ENCODE measurements at places on chromosomes 11 and 22.
A peak's percentile ranks its signal among the peaks of the same experiment; 100 is the strongest.

DNA sequence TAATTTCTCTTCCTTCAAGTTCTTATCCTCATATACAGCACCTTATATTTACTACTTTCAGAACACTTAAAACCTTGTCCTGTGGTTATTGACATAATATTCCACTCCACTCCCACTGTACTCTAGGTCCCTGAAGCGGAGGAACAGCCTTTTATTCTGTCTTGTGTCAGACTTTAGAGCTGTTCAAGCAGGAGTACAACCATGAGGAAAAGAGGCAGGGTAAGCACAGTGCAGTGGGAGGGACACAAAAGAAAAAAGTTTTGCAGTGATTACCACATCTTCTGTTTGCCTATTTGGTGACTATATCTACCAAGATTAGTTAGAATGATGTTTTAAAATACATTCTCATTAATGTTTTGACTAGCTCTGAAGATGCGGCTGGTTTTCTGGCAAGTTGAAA lies 122.0 kb upstream of the CEP126 start:
- DNase-seq = no peak

DNA sequence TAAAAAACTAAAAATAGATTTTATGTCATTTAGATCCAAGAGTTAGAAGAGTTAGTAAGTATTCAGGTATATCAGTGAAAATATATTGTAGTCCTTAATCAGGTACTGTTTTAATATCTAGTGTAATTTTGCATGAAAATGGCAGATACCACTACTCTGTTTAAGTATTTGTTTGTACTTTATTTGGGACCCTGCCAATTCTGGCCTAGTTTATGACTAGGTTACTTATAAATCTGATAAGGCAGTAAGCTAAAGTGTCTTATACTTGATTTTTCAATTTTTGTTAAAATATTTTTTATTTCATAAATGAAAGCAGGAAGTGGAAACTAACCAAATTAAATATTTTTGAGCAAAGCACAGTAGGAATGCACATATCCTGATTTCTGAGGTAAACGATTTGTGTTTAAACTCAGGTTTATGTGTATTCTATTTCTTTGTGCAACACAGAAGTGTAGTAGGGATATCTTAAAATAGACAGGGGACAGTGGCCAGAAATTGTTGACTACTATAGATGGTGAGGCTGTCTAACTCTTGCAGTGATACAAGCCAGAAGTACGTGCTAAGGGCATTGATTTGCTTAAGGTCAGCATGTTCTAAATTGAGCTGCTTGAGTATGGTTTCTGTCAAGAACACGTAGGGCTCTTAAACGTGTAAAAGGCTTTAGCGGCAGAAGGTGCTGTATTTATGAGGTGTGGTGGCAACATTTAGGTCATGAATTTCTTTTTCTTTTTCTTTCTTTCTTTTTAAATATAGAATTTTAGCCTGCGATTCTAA lies 34.0 kb downstream of the HIPK3 start:
- no peak for DNase-seq

DNA sequence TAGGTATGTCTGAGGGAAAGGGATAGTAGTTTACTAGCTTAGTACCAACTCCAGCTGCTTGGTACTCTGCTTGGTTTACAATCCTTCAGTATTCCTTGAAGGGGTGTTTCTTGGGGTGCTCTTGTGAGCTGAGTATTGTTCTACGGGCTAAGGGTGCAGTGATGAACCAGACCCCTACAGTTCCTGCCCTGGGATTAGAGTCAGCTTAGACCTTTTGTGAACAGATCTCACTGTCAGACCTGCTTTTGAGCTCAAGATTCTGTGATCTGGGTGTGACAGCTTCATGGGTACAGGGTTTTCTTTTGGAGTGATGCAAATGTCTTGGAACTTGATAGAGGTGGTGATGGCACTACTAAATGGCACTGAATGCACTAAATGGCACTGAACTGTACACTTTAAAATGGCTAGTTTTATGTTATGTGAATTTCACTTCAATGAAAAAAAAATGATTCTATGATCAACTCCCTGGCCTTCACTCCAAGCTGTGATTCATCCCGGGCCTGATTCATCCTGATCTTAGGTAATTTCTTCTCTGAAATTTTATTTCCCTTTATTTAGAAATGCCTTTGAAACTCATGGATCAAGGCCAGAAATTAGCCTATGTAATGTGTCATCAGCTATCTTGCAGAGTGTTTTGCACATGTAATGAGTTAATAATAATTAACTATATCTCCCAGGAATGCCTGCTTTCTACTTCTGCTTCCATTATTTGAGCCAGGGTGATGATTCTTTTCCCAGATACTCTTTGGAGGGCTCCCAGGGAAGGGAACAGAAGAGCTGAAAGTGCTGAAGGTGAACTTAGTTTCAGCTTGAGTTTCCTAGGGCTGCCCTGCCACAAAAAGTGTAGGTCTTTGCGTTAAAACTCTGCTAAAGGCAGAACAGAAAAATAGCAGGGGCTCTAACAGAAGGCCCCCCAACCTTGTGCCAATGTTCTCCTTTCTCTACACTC lies 87.9 kb downstream of the NCAM1 start:
- no peak for DNase-seq

GRCh38 chr11:36501236-36501635 lies 8.8 kb downstream of the TRAF6 start:
- no peak for DNase-seq

DNA sequence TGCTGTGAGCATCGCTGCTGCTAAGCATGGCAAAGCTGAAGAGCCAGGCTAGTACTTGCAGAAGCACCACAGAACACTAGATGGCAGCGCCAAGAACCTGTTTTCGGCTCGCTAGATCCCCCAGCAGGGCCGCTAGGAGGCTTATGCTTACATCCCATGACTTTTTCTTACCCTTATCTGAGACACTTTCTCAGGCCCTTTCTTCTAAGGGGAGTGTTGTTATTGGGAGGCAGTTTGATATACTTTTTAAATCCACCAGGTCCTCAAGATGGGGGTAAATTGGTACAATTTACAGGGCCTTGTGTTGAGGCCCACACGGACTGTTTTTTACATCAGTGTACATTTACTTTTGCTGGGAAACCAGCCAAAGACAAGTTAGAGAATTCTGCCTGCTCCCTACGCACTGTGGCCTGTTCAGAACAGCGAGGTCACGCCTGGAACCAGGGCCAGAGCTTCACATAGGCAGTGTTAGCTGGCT lies 4.0 kb downstream of the TRIM6 start:
- DNase-seq = peak; percentile 55

GRCh38 chr11:18061351-18061750 lies 15.3 kb upstream of the TPH1 start:
- no peak for DNase-seq

DNA sequence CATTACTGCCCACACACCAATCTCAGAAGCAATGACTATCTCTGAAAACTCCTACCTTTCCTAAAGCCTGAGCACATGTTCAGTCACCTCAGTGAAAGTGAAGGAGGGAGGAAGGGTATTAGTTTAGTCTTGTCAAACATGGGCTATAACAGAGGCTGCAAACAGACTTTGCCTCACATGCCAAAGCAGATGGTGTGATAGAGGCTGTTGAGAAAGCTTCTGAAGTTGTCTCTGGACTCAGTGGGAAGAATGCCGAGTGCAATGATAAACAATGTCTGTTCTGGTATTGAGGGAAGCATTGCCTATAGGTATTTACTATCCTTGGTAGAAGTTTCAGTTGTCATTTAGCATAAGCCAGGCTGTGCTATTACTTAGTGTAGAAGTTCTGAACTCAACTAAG lies 314.5 kb upstream of the CCDC90B start:
- DNase-seq = no peak

- no peak for DNase-seq
Measured at GRCh38 chr11:77199137-77199745, 71.2 kb downstream of the MYO7A start.

- no peak for DNase-seq
Measured at GRCh38 chr11:70522593-70523311, 124.4 kb downstream of the CTTN start.

- DNase-seq = no peak
Measured at GRCh38 chr11:12058425-12059115, 50.1 kb upstream of the DKK3 start.

- DNase-seq = no peak
Measured at GRCh38 chr11:128809128-128809527, 58.0 kb downstream of the KCNJ1 start.

DNA sequence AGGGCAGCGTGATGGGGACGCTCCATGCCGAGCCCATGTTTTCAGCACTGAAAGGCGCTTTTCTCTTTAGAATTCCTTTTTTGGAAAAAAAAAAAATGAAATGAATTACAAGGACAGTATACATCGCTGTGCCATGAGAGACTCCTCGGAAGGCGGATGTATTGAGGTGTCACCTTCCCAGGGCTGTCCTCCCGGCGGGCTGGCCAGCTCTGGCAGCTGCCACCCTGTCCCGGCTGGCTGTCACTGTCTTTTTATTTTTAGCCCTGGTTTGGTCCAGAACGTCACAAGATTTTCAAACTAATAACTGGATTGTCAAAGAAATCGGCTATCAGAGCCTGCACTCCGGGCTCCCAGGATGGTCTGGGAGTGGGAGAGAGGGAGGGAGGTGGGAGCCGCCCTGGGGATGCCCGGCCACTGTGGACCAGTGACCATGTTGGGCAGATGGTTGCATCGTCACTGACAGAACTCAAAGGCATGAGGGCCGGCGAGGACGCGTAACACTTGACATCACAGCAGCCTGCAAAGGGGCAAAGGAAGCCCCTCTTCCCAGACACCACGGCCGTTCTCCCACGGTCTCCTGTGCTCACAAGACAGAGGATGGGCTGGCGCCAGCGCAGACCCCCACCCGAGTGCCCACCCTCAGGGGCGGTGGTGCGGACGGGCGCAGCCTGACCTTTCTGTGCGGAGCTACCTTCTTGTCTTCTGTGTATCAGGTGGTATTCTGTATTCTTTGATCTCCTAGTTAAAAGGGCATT lies 392.9 kb downstream of the TBC1D22A start:
- no peak for DNase-seq

- DNase-seq = no peak
Measured at GRCh38 chr11:131302836-131303235, 67.6 kb upstream of the NTM start.

DNA sequence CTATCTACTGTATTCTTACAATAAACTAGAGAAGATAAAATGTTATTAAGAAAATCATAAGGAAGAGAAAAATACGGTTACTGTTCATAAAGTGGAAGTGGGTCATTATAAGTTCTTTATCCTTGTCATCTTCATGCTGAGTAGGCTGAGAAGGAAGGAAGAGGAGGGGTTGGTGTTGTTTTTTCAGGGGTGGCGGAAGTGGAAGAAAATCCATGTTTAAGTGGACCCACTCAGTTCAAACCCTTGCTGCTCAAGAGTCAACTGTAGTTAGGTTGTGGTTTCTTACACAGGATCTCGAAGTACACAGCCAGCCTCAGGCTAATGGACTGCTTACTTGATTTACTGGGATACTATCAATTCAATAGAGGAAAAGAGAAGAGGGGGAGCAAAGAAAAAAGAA lies 63.1 kb downstream of the PIWIL4 start:
- DNase-seq = no peak

Data from activated CD4-positive, alpha-beta T cell treated with anti-CD3 and anti-CD28 coated beads, Interleukin-2, amount 50 U/mL, for 1 hour (primary cell).